ENCODE measurements at places on chromosomes 12 and 14. TPM values are rescaled to one million over a fixed set of nuclear protein-coding genes. Genes with fewer than 3 reads are reported as not detected.
A peak's percentile ranks its signal among the peaks of the same experiment; 100 is the strongest.

The ART4 gene
- polyA plus RNA-seq = 6.3 TPM

The KIF26A gene
- polyA plus RNA-seq = 8.8 TPM

The ALG10B gene
- polyA plus RNA-seq = 7.4 TPM

The FLVCR2 gene
- 11.3 TPM for polyA plus RNA-seq

The GZMB gene
- 1.3 TPM for polyA plus RNA-seq

The ERP27 gene
- polyA plus RNA-seq = 33.3 TPM

The RNFT2 gene
- polyA plus RNA-seq = 2.0 TPM

DNA sequence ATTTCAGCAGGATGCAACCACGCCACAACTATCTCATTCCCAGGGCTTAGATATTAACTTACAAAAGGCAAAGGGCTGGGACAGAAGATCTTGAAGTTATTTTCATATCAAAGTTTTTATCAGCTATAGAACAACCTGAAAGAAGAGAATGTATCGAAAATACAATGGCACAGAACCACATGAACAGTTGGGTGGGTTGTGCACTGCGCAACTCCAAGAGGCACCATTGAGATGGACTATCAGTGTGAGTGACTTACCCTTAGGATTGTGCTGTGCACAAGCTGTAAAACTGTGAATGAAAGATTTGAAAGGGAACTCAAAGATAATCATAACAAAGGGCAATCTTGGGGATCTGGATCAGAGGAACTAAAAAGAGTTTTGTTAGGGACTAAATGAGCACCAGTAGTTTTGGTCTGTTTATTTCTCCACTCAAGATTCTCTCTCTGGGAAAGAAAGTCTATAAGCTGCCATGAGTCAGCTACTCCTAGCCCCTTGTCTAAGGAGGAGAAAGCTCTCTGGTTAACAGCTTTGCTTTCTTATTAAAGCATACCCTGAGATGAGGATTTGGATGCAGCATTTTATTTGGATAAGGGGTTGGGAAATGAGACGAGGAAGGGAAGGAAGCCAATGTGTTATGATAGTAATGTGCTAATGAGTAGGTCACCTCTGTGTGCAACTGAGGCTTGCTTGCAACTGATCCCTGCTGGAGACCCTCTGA, 62.2 kb downstream of the TBX5 start:
- DNase-seq = no peak

- no peak for DNase-seq
These were observed 78.4 kb downstream of the MOK start for GRCh38 chr14:102226356-102227125.

- peak; percentile 86 for DNase-seq
These were observed 138.5 kb downstream of the ANO6 start for GRCh38 chr12:45354399-45354798.

DNA sequence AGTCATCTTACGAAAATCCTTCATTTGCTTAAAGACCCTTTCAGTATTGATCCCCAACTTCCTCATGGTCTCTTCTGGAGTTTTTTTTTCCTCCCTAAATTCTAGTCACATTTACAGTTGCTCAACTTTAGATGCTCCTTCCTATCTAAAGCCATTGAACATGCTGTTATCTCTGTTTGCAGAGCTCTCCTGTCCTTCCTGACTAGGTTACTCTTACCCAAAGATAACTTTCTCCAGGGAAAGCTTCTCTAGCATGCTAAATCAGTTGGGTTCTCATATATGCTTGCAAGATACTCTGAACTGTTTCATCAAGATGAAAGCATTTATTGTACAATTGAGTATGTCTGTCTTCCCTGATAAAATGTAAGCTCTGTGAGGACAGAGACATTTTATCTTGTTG, 1.8 kb upstream of the RAB21 start:
- DNase-seq = no peak

- DNase-seq = no peak
These were observed 303.3 kb upstream of the TMPO start for GRCh38 chr12:98211909-98212695.

GRCh38 chr12:14803830-14804160, 325 bp downstream of the C12orf60 start:
- no peak for DNase-seq

DNA sequence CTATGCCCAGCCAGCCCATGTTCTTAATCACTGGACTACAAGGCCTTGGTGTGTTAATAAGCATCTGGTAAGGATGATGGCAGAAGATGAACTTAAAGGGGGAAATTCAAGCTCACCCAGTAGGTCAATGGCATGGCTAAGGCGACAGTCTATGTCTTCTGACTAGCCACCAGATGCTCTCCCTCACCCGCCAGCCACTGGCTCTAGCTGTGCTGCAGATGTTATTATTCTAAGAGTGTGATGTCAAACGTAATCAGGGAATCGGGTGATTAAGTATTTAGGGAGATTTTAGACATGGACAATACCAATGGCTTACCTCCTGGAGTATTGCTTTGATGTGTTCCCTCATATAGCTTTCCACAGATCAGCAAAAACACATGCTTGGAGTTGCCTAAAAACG, 39.2 kb upstream of the MAX start:
- DNase-seq = no peak

- no peak for DNase-seq
These were observed 178.0 kb upstream of the CAND1 start for GRCh38 chr12:67091204-67091603.

GRCh38 chr14:38837343-38838048, 265.5 kb downstream of the SEC23A start:
- DNase-seq = no peak

GRCh38 chr14:32620724-32621123, 291.6 kb downstream of the AKAP6 start:
- no peak for DNase-seq

DNA sequence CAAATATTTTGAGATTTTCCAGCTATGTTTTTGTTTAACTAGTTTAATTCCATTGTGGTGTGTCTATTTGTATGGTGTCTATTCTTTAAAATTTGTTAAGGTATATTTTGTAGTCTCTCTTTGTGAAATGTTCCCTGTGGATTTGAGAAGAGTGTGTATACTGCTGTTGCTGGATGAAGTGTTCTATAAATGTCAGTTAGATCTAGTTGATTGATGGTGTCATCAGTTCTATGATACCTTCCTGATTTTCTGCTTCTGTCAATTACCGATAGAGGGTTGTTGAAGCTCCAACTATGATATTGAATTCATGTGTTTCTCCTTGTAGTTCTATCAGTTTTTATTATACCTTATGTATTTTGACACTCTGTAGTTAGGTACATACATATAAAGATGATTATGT, 53.1 kb downstream of the FUT8 start:
- DNase-seq = no peak

- DNase-seq = peak; percentile 88
These were observed 1.1 kb upstream of the LRP1 start for GRCh38 chr12:57127101-57127725.

DNA sequence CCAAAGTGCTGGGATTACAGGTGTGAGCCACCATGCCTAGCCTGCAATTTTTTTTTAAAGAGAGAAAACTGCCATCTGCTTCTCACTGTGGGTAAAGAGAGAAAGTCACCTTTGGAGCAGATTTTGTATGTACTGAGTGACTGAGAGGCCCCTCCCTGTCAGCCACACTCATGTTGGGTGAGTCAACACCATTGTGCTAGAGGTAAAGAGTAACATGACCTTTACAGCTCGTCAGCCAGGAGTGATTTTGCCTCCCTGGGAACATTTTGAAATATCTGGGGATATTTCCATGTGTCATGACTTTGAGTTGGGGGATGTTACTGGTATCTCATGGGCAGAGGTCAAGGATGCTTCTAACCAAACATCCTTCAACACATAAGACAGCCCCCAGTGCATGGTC, 115.2 kb downstream of the KSR2 start:
- no peak for DNase-seq

DNA sequence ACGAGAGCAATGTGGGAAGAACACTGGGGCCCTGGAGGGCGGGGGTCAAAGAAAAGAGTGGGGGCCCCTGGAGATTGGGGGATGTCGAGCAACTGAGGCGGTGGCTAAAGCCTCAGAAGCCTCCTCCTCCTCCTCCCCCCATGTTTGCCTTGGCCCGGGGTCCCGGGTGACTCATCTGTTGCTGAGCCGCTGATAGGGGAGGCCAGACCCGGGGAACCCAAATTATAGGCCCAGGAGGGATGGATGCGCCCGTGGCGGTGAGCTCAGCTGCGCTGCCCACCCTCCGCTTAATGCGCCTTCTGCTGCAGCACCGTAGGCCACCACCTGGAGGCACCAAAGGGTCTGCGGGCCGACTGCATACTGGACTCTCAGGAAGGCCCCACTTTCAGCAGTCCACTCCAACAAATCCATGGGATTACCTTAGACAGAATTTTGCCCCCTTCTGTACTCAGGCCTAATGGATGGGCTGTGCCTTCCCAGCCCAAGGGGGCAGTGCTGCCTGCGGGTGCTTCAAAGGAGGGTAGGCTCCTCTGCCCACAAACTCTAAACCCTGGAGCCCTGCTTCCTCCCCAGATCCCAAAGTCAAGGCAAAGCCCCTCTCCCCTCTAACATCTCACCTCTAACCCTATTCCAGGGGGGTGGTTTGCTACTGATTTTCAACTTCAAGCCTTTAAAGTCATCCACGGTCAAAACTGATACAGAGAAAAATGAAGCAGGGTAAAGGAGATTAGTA, 2.6 kb upstream of the WNT10B start:
- DNase-seq = no peak
